Activated naive CD4-positive, alpha-beta T cell treated with anti-CD3 and anti-CD28 coated beads, Interleukin-2, amount 50 U/mL, for 72 hours (primary cell): ENCODE measurements at places on chromosomes 6 and 20.

DNA sequence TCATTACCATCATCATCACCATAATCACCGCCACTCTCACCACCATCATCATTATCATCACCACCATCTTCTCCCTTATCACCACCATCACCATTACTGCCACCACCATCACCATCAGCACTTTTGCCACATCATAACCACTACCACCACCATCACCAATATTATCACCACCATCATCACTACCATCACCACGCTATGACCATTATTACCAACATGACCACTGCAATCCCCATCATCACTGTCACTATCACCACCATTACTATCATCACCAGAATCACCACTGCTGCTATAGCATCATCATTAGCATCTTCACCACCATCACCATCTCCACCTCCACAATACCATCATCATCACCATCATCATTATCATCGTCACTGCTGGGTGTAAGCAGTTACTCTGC is 25.6 kb downstream of the CST1 start:
- no peak for DNase-seq

- peak; percentile 18 for DNase-seq
Observed at GRCh38 chr6:116572162-116572561, 858 bp downstream of the RWDD1 start.

- no peak for DNase-seq
Observed at GRCh38 chr20:63555661-63556381, 1.9 kb downstream of the FNDC11 start.

DNA sequence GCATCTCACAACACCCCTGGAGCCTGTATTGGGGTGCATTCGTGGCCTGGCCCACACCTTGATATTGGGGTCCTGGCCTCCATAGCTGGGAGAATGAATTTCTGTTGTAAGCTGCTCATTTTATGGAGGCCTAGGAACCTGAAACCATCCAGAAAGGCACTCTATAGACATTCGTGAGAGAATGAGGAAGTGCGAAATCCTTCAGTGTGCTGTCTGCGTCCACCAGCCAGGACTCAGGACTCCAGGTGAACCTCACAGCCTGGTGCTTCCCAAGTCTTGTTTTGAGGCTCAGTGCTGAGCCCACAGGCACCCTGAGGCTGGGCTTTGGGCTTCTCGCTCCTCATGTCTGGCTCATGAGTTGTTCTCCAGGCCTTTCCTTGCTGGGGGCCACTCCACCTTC is 11.9 kb upstream of the RBBP8NL start:
- no peak for DNase-seq

DNA sequence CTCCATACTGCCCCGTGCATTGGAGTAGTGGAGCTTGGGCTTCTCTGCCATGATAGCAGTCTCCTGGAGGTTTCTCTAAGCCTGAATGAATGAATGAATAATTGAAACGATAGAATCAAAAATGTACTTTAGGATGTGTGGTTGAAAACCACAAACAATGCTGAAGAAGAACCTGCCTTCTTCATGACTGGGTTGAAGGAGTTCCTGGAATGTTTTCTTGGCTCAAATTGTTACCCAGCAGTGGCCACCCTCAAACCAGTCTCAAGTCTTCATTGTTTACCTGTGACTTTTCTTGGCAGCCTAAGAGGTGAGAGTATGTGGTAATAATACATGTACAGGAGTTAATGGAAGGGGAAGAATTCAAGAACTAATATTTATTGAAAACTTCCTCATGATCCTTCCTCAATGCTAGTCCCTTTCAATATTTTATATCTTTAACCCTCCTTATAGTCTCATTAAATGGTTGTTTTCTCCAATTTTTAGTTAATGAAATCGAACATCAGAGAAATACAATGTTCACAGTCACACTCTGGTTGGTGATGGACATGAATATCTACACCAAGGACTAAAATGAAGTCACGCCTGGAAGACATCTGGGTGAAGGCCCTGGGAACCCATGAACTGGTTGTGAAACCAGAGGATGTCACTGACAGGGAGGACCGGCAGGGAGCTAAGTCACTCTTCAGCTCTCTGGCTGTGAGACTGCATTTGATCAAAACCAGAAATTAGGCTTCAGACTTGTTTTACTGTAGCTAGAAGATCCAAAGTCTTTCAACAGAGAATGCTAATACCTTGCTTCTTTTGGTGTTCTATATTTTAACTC is at the start of gene GSTA5:
GSTA5 (minus strand) TSS at position 51 of the 823 bp plus-strand sequence.
- no peak for DNase-seq

DNA sequence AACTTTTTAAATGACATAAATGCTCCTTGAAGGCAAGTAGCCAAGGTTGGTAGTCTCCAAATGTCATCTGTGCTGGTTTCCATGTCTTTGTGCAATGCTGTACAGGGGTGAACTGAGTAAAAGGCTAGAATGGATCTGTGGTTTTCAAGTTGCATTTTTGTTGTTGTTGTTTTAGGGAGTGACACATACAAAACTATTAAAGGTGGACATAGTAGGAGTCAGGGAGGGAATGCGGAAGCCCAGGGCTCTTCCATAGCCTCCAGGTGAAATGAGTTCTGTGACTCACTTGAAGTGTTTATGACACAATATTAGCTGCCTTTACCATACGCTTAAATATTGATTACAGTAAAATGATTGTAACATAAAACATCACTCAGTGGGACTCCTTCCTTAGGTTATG is 22.5 kb upstream of the QKI start:
- DNase-seq, result no peak

DNA sequence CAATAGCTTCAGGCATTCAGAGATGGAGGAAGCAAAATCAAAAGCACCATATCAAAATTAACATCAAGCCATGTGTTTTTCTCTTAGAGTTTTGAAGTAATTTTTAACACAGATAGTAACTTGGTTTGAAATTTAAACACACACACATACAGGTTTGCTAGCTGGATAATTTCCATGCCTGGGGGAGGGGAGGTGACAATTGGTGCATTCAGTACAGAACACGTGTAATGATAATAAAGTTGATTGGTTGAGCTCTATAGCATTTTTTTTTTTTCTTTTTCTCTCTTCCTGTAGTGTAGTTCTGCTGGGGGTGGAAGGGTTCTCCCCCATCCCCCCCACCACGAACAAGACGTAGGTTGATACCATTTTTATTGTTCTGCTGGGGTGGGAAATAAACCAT is 564.8 kb downstream of the LMBRD1 start:
- DNase-seq, result no peak

DNA sequence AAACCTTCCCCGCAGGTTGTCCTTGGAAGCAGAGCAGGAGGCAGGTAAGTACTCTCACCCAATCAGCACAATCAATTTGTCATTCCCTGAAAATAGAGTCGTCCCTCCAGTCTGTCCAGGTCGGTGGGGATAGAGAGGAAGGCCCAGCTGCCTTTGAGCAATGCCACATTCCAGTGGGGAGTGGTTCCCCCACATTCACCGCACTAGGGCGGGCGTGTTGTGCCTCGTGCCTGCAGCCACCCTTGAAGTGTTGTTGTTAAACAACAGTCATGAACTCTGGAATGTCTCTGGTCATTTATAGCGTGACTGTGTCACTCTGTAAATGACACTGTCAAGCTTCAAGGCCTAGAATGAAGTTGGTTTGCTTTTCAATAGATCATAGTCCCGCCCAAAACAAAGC is 33.4 kb downstream of the PRDM1 start:
- no peak for DNase-seq

GRCh38 chr20:57289391-57290177 is 23.1 kb upstream of the BMP7 start:
- DNase-seq, result no peak

GRCh38 chr20:6868861-6869260 is 101.4 kb downstream of the BMP2 start:
- no peak for DNase-seq

GRCh38 chr20:11718474-11719094 is 199.1 kb upstream of the BTBD3 start:
- no peak for DNase-seq

GRCh38 chr20:19679900-19680495 is 78.1 kb upstream of the RIN2 start:
- no peak for DNase-seq

DNA sequence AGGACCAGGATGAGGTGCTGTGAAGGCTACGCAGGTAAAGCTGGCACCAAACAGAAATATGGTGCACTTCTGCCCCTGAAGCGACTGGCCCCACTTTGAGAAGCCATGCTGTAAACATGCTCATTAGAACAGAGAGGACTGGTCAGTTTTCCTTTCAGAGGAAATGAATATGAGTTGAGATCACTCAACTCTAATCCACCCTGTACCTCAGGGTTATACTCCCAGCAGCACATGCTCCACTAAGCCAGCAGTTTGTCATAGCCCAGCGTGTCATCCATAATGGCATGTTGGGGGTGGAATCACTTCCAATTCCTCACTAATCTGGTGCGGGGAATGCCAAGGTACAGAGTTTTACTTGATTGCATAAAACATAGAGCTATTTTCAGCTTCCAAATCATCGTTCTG is 98.1 kb downstream of the HIVEP2 start:
- DNase-seq, result no peak

GRCh38 chr6:143037470-143037869 is 23.2 kb upstream of the AIG1 start:
- DNase-seq, result no peak

DNA sequence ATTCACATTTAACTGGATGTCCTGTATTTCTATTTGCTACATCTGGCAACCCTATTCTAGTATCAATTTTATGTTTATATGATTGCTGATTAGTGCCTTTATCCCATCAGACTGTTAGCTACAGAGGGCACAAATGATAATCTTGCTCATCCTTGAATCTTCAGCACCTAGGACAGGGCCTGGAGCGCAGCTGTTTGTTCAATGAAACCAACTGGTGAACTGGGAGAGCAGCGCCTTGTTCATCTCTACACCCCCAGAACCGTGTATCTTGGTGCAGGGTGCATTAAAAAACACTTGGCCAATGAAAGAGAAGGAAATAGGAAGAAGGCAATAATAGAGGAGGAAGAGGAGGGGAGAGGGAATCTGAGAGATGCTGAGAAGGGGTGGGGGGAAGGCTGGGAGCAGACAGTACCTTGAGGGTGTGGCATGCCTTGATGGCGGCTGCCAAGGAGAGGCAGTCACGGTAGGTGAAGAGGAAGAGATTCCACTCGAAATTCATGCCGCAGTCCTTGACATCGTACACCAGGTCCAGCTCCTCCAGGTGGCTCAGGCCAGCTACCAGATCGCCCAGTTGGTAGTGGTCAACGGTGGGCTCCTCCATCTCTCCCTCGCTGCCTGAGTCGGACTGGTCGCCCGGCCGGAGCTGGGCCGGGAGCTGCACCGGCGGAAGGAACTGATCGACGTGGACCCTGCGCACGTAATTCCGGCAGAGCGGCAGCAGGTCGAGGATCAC is 15.5 kb downstream of the TMEM151B start:
- DNase-seq, result no peak

- no peak for DNase-seq
Observed at GRCh38 chr20:39795401-39796272, 833.5 kb downstream of the DHX35 start.

GRCh38 chr6:23305325-23305943 is 736.1 kb downstream of the HDGFL1 start:
- no peak for DNase-seq

DNA sequence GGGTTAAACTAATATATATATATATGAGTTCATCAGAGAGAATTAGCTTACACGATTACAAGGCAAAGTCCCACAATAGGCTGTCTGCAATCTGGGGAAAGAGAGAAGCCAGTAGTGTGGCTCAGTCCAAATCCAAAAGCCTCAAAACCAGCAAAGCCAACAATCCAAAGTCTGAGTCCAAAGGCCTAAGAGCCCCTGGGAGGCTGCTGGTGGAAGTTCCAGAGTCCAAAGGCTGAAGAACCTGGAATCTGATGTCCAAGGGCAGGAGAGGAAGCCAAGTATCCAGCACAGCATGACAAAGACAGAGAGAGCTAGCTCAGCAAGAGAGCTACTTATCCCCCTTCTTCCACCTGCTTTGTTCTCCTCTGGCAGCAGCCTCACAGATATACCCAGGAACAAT is 274.7 kb upstream of the ID4 start:
- no peak for DNase-seq

GRCh38 chr6:31582230-31582643 is at the start of gene LTB:
Gene LTB (minus strand): TSS chr6:31582424. CDS start chr6:31582417, 7 bp downstream.
- DNase-seq, result no peak

- no peak for DNase-seq
Observed at GRCh38 chr20:59482351-59483187, 121.8 kb upstream of the PHACTR3 start.

DNA sequence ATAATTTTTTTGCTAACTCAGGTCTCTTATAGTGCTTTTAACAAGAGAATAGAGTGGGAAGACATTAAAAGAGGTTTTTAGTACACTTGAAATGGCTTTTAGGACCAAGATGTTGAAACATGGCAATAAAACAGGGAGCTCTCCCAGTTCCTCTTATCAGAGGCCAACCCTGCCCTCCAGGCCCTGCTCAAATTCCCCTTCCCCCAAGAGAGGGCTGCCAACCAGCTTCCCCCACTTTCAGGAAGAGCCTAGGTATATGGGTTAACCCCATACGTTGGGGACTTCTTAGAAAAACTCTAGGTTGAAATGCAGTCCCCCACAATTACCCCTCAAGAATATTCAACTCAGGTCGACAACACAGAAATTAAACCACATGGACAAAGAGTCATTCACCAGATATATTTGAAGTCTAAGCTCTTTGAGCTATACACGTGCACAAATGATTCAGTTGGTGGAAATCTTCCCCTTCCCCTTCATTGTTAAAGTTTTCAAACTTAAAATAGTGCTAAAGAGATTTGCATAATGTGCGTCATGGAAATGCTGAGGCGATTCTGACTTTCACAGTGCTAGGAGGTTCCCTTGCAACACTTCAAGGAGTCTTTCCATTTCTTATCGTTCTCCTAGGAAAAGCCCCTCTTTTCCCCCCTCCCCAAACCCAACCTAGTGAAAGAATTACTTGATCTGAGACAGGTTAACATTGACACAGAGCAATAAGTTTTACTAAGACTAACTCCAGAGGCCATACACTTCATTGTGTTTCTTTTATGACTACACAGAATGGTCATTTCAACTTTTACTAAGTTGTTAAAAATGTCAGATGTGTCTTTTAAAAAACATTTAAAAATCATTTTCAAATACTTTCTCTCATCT is 49.8 kb upstream of the ENPP5 start:
- no peak for DNase-seq

- DNase-seq, result no peak
Observed at GRCh38 chr6:148981515-148981914, 234.7 kb downstream of the UST start.

GRCh38 chr6:117469791-117470190 is 12.7 kb upstream of the DCBLD1 start:
- no peak for DNase-seq

- no peak for DNase-seq
Observed at GRCh38 chr20:59469267-59470252, 134.8 kb upstream of the PHACTR3 start.

DNA sequence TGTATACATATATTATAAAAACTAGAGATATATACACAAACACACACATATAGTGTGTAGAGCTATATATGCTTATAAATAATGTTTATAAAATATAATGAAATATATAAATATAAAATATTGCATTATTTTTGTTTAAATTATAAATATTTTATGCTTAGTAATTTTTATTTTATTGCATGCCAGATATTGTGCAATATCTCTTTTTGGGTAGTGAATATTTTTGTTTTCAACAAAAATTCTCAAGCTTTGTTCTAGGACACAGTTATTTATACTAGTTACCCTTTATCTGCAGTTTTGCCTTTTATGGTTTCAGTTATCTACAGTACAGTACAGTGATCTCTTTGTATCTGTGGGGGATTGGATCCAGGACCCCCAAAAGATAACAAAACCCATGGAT is 52.2 kb downstream of the PFDN4 start:
- DNase-seq, result no peak

- DNase-seq, result no peak
Observed at GRCh38 chr20:49727894-49728885, 14.5 kb upstream of the B4GALT5 start.

- DNase-seq, result no peak
Observed at GRCh38 chr6:8499540-8499939, 64.2 kb upstream of the SLC35B3 start.
